ENCODE measurements at places on chromosomes 11 and 22. TPM values are rescaled to one million over a fixed set of nuclear protein-coding genes. Genes with fewer than 3 reads are reported as not detected.
A peak's percentile ranks its signal among the peaks of the same experiment; 100 is the strongest.

MAJIN gene
- total RNA-seq: 0.17 TPM

CHRDL2 gene
- not detected for total RNA-seq

FAM118B gene
- total RNA-seq: 46.5 TPM

HOATZ gene
- not detected for total RNA-seq

CTTN gene
- total RNA-seq: 369 TPM

RFPL1 gene
- total RNA-seq: not detected

DNA sequence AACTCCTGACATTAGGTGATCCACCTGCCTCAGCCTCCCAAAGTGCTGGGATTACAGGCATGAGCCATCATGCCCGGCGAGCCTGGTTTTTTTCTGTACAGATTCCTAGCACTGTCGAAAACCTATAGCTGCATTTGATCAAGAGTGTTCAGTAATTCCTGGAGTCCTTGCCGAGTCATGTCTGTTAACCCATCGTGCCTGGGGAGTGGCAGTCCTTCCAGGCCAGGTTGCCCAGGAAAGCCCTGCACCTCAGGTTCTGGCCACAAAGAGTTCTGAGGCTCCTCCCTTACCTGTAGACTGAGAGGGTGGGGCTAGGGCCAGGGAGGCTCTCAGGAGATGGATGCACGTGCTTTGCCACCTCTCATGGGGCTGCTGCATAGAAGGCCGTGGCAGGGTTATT lies 17.0 kb downstream of the YDJC start:
- DNase-seq: no peak

DNA sequence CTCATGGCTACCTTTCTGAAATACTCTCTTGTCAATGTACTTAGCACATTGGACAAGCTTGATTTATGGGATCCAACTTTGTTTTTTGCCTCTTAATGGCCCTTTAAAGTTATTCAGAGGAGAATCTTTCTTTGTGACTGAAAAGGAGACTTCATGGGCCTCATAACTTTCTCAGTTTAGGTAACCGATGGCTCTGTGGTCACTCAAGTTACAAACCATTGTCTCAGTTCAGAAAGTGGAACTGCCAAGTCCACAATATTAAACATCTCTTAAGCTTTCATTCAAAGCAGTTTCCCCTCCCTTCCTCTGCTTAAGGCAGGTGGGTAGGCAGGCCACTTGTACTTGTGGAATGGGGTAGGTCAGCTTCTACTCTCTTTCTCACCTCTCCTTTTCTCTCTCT lies 12.3 kb upstream of the ARL14EP start:
- no peak for DNase-seq

DNA sequence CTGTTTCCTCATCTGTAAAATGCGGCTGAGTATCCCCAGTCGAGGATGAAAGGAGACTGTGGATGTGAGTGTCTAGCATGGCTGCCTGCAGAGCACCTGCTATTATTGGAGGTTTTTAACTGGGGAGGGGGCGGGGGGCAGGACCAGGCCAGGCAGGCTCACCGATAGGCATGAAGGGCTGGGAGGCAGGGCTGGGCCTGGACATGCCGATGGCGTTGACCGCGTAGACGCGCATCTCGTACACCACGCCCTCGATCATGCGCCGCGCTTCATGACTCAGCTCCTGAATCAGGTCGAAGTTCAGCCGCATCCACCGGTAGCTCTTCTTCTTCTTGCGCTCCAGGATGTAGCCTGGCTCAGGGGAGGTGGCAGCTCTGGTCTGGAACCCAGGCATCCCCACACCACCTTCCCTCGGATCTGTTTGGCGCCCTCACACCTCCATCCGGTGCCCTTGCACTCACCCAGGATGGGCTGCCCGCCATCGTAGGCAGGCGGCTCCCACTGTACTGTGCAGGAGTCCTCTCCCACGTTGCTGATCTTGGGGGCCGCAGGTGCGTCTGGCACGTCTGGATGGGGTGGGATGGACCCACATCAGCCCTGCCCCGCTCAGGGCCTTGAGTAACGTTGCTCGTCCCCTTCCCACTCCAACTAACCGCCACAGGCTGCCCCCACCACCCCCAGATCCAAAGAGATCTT lies 15.1 kb downstream of the MYBPC3 start:
- no peak for DNase-seq

- DNase-seq: no peak
Observed at GRCh38 chr22:50245214-50246072, 620 bp upstream of the TUBGCP6 start.

DNA sequence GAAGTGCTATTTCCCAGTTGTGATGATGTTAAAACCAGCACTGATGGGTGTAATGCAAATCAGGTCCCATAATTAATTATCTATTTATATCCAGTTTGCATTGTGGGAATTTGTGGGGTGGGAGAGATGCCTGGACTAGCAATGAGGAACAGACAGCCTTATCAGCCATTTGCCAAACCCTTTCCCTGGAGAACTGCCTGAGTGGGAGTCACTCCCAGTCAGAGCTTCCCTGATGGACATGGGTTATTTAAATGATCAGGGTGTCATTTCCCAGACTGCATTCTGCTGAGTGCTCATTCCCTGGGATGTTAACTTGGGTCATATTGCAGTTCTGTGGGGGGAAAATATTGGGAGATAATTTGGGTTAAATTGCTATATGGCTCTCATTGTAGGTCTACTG lies 168.5 kb downstream of the NAV2 start:
- DNase-seq: no peak

- DNase-seq: no peak
Observed at GRCh38 chr11:58647141-58647699, 24.8 kb downstream of the CNTF start.

DNA sequence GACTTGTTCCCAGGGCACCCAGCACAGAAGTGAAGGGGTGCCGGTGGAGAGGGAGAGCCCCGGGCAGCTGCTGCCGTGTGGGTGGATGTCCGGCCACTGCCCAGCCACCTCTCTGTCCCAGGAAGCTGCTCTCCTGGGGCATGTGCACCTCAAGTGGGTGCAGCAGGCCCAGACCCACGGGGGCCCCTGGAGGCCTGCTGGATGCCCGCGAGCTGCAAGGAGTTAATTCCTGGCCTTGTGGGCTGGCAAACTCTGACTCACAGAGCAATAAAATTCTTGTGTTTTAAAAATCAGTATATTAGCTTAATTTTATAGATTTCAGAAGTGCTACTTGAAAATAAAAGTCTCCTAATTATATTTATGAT lies 37.4 kb upstream of the KCNQ1OT1 start:
- no peak for DNase-seq

DNA sequence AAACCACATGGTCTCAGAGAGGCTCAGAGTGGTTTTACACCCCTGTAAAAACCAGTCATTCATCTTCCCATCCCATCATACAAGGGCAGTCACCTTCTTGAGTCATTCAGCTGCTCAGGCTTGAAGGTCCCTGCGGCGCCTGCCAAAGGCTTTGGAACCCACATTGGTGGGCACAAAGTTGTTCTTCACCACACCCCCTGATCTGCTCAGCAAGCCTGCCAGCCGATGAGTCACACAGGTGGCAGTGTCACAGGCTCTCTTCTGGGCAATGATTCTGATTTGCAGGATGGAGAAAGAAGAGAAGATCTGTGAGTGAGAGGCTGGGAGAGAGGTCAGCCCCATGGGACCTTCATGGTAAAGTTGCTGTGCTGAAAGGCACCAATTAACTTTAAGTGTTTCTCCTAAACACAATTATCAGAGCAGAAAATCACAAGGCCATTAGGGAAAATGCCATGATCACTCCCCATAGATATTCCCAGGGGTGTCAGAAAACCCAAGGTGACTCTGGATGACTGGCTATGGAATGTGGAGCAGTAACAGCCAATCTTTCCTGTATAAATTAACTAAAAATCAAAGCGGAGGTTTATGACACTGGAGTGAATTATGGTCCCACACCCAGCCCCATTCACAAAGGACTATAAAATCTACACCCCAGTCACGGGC lies 4.4 kb downstream of the CALCA start:
- no peak for DNase-seq

DNA sequence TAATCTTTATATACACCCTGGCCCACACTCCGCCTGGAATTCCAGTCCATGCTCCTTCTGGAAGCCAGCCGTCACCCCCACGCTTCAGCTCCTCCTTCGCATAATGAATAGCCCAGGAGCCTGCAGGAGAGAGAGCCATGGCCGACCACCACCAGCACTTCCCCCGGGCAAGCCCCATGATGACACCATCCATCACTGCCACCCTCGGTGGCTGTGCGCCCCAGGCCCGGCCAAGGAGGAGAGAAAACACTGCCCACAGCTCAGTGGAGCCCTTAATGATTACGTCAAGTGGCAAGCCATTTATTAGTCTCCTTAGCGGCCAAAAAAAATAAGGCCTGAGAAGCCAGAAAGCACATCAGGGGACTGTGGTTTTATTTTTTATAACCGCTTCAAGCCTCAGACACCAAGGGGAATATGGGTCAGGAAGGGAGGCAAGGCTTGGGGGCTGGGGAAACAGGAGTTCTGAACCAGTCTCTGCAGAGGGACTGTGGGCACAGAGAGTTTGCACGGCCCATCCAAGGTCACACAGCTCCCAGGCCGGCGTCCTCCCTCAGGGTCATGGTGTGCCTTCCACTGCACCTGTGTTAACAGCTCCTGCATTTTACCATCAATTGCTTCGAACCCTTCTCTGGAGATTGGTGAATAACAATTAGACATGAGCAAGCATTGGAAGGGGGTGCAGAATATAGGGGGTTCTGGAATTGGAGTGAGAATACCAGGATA lies 134.3 kb downstream of the MN1 start:
- DNase-seq: no peak

DNA sequence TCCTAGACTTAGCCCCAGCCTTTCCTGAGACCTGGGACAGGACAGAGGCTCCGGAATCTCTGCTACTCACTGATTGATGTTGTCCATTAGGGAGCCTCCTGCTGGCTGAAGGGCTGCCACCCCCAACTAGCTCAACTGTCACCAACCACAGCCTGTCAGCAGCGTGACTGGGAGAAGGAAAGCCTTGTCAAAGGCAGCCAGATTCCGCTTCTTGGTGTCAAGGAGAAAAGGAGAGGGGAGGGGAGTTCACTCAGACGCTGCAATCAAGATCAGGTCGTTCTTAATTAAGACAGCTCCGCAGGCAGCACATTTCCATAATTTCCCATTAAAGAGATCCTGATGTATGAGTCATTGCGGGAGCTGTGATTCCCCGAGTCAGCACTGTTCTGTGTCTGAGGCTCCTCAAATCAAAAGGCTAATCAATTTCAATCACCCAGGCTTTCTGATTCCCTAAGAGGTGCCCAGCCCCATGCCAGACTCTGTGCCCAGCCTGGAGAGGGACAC lies 152.8 kb upstream of the ZBED5 start:
- peak; percentile 40 for DNase-seq

GRCh38 chr11:132895340-132895739 lies 637.0 kb downstream of the OPCML start:
- no peak for DNase-seq

- DNase-seq: no peak
Observed at GRCh38 chr22:16955678-16956210, 52.3 kb downstream of the GAB4 start.

DNA sequence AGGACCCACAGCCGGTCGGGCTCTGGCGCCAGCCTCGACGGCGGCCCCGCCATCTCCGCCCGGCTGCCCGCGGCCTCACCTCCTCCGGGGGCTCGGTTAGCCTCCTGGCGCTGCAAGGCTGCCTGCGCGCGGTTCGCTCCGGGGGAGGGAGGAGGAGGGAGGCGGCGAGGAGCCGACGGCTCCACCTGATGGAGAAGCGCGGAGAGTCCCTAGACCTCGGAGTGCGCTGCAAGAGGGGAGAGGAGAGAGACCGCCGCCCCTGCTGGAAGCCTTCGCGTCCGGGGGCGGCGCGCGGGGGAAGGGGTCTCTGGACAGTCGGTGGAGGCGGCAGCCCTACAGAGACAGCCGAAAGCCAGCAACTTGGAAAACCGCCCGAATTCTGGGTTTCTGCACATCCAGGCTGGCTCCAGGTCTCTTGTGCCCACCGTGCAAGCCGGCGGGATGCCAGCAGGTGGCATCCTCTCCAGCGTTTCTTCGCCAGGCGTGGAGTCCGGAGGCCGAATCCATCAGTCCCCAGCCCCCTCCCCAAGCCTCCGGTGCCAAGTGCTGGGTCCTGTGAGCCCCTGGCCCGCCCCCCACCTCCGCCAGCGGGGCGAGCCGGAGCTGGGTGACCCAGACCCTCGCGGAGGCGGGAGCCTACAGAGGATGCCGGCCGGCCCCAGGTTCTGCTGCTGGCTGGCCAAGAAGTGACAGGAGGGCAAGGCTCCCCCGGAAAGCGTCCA lies 2.9 kb upstream of the KIRREL3 start:
- DNase-seq: peak; percentile 3

- no peak for DNase-seq
Observed at GRCh38 chr22:20528405-20528978, 21.1 kb downstream of the MED15 start.

DNA sequence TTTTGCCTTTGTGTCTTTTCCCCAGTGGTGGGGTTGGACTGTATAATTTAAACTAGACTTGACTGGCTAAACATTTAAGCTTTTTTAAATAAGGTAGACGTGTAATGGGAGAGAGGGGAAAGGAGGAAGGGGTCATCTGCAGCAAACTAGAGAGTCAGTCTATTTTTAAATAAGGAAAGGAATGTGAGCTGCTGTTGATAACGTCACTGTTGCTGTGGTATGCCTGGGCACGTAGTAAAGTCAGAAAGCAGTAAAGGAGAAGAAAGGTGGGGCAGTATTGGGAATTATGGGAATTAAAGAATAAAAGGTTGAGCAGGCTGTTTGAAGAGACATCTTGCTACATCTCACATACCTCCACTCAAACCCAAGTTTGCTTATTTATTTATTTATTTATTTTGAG lies 80.4 kb upstream of the FSHB start:
- DNase-seq: no peak

DNA sequence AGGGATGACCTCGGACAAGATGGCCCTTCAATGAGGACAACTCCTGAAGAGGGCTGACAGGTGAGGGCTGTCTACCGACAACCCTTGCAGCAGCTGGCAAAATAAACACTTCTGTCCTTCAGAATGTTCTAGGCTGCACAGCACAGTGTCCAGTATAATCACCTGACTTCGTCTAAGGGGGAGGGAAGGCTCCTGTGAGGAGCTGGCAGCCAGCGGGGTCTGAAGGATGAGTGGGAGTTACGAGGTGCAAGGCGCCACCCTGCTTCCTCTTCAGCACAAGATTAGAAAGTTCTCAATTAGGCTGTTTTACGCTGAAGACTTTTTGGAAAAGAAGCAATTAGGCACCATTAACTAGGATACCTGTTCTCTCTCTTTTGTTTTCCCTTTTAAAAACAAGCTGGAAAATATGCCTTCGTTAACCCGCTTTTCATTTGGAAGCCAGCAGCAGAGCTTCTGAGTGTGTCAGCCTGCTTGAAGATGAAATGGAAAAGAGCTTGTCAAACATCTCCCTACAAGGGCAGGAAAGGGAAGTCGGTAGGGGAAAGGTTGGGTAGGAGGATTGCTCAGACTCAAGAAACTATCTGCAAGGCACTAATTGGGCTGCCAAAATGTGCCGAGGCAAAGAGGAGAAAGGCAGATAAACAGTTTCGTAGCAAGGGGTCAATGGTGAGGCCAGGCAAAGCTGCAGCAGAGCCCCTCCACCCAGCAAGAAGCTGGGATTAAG lies 592.2 kb upstream of the CADM1 start:
- DNase-seq: no peak

DNA sequence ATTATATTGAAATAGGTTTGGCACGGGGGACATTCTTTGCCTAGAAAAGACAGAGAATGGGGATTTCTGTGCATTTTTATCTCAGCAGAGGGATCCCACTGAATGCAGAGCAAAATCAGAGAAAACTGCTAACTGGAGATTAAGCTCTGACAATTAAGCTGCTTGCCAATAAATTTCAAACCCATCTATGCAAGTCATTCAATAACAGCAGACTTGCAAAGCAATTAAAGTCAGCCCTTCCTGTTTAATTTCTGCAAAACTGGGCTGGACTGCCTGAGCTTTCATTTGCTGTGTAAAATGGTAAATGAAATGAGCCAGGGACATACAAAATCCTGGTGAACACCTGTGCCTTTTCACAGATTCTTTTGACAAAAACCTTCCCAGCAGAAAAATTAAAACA lies 1273.9 kb upstream of the CNTN5 start:
- DNase-seq: no peak

Measured in dermis blood vessel endothelial cell (primary cell).